ENCODE measurements at places on chromosomes 6 and 20. TPM values are rescaled to one million over a fixed set of nuclear protein-coding genes. Genes with fewer than 3 reads are reported as not detected.

Gene SLC17A4
- not detected for total RNA-seq

Gene RAET1L
- total RNA-seq, result not detected

Gene SLC22A3
- 19.3 TPM for total RNA-seq

Gene PREP
- 18.8 TPM for total RNA-seq

Gene ARG1
- not detected for total RNA-seq

Gene SAMD5
- total RNA-seq, result 1.1 TPM

Gene TPD52L1
- 1.3 TPM for total RNA-seq

Gene RAET1G
- total RNA-seq, result 1.3 TPM

Gene NOX3
- total RNA-seq, result not detected

Gene COL21A1
- 0.14 TPM for total RNA-seq

Gene RPS21
- 472 TPM for total RNA-seq

Gene TCF15
- total RNA-seq, result not detected

Gene MAP1LC3A
- 14.5 TPM for total RNA-seq

Gene NTSR1
- total RNA-seq, result 0.22 TPM

Gene CLVS2
- total RNA-seq, result not detected

Gene UBE2C
- total RNA-seq, result 71.3 TPM

Gene GNL1
- 53.1 TPM for total RNA-seq

Gene VNN1
- 0.57 TPM for total RNA-seq

Gene CLPSL1
- total RNA-seq, result not detected

Gene COL10A1
- total RNA-seq, result 106 TPM

Gene AHCY
- total RNA-seq, result 133 TPM

Gene LRRC73
- 0.66 TPM for total RNA-seq

Data from placental pericyte (primary cell).